ENCODE measurements at places on chromosomes 11 and 22. TPM values are rescaled to one million over a fixed set of nuclear protein-coding genes. Genes with fewer than 3 reads are reported as not detected.

PRR5L gene
- total RNA-seq: 32.9 TPM

VPREB1 gene
- total RNA-seq: not detected

SMTNL1 gene
- total RNA-seq: not detected

RIMBP3B gene
- total RNA-seq: not detected

RPS6KA4 gene
- 31.3 TPM for total RNA-seq

MLC1 gene
- total RNA-seq: 0.34 TPM

SHISA8 gene
- not detected for total RNA-seq

SBF2 gene
- 90.7 TPM for total RNA-seq

MMP3 gene
- not detected for total RNA-seq

API5 gene
- total RNA-seq: 92.6 TPM

SLC22A9 gene
- not detected for total RNA-seq

WBP2NL gene
- total RNA-seq: 4.2 TPM

Data from ureter (tissue), 1 donor.